ENCODE measurements at places on chromosomes 6 and 20.

- peak; percentile 34 for ATAC-seq
These were observed 253.7 kb upstream of the RUNX2 start for GRCh38 chr6:45074439-45074838.

GRCh38 chr20:34301587-34302311, 1.4 kb downstream of the AHCY start:
- ATAC-seq = no peak

DNA sequence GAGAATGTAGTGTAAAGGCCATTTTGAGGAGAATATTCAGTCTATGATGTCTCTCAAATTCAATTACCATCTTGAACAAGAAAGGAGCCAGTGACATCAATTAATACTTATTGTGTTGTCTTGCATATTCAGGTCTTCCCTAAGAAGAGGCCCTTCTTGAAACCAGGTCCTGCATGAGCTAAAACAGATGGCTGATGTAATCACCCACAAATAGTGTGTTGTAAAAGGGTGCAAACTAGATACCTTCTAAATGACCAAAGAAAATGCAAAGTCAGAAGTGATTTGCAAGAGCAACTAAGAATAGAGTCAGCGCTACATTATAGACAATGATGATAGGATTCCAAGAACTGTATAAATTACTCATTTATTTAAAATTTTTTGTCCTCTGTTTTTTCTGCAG, 97.0 kb downstream of the BTBD3 start:
- no peak for ATAC-seq

GRCh38 chr20:61562897-61563504, 310.9 kb downstream of the CDH4 start:
- no peak for ATAC-seq

GRCh38 chr20:62202676-62203377, 17.3 kb downstream of the HRH3 start:
- ATAC-seq = no peak

DNA sequence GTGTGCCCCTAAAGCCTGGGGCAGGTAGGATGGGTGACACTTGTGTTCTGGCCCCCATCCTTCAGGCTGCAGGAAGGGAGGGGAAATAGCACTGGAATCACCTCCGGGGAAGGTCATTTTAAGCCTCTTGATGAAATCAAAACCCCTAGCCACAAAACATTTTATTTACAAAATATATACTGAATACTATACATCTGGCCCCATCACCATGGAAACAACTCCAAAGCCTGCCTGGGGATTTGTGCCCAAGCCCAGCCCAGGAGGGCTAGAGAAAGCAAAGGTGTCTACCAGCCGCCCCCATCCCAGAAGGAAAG, 2.6 kb downstream of the SMIM29 start:
- no peak for ATAC-seq

DNA sequence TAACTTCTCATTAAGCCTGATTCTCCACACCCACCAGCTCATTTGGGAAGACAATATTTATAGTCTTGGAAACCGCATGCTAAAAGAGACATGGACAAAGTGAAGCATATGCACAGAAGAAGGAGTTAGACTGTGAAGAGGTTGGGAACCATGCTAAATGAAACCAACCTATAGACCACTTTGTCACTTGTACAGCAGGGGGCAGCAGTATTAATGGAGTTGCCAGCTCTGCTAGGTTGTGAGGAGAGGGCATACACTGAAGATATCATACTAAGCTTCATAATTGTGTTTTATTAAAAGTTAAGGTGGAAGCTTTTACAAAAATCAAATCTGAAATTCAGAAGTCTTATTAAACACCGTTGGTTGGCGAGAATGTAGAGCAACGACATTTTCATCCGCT, 38.3 kb upstream of the HMGCLL1 start:
- ATAC-seq = no peak

DNA sequence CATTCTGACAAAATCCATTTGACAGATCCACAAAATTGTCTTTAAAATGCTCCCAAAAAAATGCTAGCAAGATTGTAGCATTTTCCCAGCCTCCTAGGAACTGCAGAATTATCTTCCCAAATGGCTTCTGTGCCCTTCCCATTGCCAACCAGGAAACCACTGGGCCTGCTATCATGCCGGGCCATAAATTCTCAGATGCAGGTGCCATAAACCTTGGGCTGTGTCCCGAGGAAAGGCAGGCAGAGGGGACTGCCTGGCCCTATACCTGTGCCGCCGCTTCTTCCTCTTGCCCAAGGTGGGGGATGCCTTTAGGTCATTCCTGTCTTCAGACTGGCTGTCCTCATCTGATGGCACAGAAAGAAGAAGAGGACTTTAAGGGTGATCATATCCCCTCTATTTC, 2.8 kb downstream of the VSX1 start:
- no peak for ATAC-seq

DNA sequence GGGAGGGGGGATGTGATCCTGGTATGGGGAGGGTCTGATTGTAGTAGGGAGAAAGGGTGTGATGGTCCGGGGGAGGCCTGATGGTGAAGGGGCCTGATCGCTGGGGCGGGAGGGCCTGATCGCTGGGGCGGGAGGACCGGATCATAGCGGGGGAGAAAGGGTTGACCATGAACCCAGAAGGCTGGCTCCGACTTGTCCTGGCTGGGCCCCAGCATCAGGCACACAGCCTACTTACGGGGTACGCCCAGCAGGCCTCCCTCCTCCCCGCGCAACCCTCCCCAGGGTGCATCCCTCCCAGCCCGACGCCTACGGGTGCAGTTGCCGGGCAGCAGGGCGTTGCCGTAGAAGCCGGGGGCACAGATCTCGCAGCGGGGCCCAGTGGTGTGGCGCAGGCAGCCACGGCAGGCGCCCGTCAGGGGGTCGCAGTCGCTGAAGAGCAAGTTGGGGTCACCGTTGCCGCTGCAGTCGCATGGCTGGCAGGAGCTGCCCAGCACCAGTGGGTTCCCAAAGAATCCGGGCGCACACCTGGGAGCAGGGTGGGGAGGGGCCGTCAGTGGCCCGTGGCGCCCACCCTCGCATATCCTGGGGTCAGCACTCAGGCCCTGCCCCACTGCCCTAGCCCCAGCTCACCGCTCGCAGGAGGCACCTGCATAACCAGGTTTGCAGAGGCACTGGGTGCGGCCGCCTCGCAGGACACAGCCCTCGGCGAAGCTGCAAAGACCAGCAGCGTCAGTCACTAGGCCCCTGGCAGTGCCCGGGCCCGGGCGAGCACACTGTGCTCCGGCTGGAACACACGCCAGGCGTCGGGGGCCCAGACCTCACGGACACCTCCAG, 20.6 kb downstream of the ADRM1 start:
- ATAC-seq = no peak

GRCh38 chr6:149235130-149235561, 82.4 kb upstream of the TAB2 start:
- peak; percentile 86 for ATAC-seq

DNA sequence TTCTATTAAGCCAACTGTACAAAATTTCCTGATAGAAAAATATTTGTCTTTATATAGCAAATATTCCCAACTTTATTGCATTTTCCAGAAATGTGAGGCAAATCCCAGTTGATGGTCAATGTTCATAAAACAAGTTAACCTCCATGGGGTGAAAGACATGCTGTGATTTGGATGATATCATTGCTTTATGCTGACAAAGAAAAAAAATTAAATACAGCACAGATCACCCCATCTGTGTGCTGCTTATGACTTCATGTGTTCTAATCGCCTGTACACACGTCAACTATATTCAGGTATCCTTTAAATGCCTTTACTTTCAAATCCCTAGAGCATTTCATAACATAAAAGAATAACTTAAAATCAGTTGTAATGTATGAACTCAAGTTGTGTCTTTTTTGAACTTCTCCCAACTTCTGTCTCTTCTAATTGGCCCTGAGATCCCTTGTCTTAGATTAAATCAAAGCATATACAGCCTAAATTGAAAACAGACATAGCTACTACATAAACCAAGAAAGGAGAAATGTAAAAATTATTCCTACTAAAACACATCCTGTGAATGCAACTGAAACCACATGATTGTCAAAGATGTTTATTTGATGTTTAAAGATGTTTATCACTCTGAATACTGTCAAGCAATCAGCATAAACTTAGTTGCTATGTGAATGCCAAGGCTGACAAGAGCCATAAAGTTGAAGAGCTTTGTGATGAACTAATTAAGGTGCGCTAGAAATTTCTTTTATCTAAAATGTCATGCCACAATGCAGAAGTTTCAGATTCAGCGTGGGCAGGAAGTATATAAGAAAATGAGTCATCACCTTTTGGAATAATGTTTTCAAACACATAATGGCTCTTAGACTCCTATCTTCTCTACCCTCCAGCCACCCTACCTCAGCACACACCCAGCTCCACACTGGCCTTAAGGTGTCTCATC, 68.7 kb downstream of the FILIP1 start:
- no peak for ATAC-seq

DNA sequence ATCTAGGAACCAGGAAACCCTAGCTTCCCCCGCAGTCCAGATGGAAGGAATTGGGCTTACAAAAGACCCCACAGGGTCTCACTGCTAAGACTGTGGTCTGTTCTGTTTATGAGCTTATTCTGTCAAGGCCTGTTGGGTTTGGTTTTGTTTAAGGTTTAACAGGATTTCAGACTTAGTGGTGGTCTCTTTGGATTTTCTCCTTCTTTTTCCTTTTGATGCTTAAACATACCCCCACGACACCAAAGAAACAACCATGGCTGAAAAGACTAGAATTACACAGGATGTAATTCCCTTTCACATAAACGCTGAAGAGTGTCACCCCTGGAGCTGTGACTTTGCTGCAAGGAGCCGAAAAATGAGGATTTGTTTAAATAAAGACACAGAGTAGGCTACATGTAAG, 408.6 kb downstream of the PREX1 start:
- ATAC-seq = no peak

- ATAC-seq = no peak
These were observed 123.0 kb upstream of the CEP162 start for GRCh38 chr6:84350397-84350796.

DNA sequence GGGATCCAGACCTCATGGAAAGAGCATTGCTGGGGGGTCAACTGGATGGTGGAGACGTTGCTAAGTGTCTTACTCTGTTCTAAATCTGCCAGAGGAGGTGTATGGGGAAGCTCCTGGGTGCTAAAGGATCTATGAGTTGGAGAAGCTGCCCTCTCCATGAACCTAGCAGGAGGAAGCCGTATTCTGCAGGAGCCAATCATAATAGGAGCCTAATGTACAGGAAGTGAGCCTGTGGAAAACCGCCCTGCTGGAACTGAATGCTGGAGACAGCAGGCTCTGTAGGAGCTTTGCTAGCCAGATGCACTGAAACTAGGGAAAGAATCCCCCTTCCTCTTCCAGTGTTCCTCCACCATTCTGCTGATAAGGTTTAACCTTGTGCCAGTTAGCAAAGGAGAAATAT, 10.9 kb downstream of the CASP8AP2 start:
- ATAC-seq = no peak

GRCh38 chr6:130765181-130765727, 62.0 kb upstream of the SMLR1 start:
- ATAC-seq = no peak

- ATAC-seq = peak; percentile 92
These were observed 98.4 kb upstream of the ADTRP start for GRCh38 chr6:11876934-11877433.

GRCh38 chr20:24721891-24722568, 227.0 kb upstream of the CST7 start:
- no peak for ATAC-seq

DNA sequence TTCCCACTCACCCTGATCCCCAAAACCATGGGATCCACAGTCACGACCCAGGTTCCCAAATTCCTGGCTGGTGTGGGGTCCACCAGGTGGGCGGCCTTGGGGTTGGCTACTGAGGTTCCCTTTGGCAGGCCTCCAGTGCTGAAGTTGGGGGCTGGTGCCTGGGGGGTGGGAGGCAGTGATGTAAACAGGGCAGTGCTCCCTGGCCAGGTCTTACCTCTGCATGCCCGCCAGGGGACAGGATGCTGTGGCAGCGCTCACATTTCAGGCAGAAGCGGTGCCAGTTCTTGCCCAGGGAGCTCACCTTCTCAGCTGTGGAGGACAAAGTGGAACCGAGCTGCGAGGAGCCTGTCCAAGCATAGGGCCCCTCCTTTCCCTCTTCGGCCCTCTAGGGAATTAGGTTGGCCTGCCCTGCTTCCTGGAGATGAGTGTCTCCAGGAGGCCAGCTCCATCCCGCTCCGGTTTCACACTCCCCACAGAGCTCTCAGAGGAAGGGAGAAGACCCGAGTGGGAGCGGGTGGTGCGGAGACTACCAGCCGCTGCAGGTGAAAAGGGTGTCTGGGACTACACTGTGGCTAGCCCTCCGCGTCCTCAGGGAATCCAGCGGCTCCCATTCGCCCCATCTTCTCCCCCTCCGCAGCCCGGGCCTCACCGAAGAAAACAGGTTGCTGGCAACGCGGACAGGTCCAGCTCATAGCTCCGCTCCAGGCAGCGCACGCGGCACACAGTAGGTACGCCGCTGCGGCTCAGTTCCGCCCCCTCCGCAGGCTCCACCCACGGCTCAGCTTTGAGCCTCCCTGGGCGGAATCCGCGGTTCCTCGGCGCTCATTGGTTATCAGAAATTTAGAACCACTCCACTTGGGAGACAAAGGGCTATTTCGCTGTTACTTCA, at the start of gene CRIP3:
Gene CRIP3 (minus strand): TSS at position 726 of the 889 bp plus-strand sequence. CDS start 34 bp downstream, at position 692.
- peak; percentile 84 for ATAC-seq

- no peak for ATAC-seq
These were observed 4.4 kb upstream of the FILIP1 start for GRCh38 chr6:75497994-75498393.

DNA sequence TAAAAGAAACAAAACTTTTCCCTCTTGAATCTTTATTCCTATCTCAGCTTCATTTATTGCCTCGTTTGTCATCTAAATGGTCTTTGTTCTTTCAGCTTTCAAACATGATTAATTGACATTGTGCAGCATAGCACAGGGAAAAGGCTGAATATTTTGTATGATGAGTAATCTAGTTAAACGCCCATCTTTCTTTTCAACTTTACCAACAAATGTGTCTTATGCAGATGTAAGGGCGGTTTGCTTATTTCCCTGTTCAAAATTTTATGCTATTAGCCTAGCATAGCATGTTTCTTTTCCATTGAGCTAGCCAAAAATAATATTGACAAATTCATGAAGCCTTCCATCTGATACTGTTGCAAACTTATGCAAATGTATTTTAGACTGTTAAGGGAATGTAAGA, 176.4 kb upstream of the AKAP12 start:
- ATAC-seq = no peak

DNA sequence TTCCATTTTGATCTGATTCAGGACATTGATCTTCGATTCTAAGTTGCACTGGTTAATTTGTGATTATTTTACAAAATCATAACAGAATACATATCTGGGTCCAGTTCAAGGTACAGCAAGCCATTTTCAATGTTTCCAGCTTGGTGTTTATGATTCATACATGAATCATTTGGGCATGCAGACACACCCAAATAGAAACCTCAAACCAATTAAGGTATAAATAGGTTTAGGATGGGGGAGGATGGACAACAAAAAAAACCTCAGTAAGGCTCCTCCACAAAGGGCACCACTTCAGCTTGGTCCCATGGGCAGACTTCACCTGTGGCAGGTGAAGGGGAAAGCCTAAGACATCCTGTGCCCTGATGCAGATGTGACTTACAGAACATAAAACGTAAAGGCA, 192.7 kb downstream of the KHDC1L start:
- ATAC-seq = no peak

- ATAC-seq = no peak
These were observed 79.4 kb downstream of the ASXL1 start for GRCh38 chr20:32437391-32438074.
